NCI-H460 (cell line): ENCODE measurements at places on chromosomes 1 and 21. TPM values are rescaled to one million over a fixed set of nuclear protein-coding genes. Genes with fewer than 3 reads are reported as not detected.

DNA sequence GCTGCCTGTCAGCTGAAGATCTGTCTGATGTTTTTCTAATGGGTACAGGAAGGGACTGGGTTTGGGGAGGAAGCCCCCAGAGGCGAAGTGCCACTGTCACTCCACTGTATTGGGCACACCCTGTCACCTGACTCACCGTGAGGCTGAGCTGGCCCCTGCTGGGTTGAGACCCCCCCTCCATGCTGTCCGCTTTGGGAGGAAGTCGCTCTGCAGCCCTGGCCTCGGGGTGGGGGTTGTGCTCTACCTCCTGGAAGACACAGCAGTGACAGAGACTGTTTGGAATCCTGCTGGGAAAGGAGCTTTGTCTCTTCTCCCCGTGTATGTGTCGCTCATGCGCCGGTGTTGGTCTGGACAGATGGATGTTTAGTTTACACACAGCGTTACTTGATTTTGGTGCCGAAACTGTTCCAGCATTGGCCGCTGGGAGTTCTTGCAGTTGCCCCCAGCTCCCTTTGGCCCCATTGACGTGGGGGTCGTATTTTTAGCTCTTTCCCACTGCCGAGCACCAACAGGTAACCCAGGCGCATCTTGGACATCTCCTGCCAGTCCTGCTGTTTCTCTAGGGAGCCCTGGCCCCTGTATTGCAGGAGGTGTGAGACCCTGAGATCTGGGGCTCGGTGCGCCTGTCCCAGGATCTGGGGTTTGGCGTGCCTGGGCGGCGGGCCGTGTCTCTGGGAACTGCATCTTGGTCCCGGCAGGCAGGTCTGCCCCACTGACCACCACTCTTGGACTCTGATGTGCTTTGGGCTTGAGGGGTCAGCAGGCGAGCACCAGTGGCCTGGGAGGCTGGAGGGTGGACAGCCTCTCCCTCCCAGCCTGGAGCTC, 30.3 kb downstream of the SLX9 start:
- no peak for DNase-seq

Gene PGLYRP4
- total RNA-seq = not detected in 2 replicates

DNA sequence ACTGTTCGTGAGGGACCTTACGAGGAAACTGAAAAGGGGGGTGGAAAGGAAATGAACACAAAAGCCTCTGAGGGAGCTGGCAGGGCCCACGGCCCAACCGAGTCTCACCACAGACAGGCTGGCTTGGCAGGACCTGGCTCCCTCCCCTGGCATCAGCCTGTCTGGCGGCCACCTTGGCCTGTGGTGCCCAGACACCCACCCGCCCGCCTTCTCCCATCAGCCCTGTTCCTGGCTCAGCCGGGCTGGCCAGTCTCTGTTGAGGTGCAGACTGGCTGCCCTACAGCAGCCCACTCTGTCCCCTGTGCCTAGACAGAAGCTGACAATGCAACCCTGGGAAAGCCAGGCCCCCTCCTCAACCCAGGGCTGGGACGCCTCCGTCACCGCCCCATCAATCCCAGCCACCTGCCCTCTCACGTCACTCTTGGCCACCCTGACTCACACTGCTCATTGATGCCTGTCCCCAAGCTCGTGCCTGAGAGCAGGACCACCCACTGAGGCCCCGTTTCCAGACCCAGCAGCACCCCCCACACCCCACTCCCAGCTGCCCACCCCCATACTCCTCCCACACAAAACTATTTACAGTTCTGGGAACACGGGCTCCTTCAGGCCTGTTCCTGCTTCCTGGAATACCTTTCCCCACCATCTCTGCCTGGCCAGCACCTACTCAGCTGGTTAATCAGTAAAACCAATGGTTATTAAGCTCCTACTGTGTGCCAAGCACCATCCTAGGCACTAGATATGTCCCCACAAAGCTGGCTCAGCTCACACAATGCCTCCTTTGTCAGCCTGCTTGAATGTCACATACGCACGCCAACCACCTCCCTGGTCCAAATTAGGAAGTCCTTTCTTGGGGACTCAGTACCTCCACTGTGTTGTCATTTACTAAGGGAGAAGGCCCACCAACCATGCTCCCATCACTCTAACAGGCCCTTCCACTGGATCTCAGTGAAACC, 22.7 kb downstream of the SDC3 start:
- DNase-seq = no peak

Gene SLC37A1
- total RNA-seq = 8.9 and 10.8 TPM in 2 replicates

DNA sequence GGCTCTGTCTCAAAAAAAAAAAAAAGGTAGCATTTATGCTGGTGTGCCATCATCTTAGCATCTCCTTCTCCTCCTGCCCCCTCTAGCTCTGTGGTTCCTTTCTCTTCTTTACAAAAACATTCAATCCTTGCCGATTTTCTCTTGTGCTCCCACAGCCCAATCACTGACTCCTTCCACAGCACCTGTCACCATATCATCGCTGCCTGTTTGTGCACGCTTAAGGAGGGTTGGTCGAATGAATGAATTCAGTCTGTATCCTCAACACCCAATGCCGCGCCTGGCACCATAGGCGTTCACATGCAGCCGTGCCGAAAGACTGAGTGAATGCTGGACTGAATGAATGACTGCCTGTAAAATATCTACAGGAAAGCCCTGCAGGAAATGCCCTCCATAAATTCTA, 7.9 kb downstream of the RNU5D-1 start:
- no peak for DNase-seq

Gene PCNX2
- total RNA-seq = 19.6 and 22.8 TPM in 2 replicates

- DNase-seq = peak; percentile 81
Observed at GRCh38 chr1:159817276-159818041, 9.2 kb upstream of the SLAMF8 start.

Gene OPRD1
- total RNA-seq = not detected in 2 replicates

DNA sequence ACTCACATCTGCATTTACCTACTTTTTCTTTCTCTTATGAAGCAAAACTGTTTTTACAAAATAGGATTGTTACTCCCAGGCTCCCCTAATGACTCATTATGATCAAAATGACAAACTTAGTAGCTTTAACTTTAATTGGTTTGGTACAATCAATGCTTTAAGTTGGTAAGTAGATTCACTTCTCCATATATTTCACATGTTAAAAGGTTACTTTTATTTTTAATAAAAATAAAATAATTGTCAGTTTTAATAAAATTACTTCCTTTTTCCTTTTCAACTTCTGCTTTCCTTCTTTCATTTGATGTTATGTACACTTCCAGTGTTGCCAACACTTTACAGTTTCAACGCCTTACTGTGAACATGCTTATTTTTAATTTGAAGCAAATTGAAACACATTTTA, 477.6 kb downstream of the SETD4 start:
- DNase-seq = no peak

- no peak for DNase-seq
Observed at GRCh38 chr1:174445351-174445750, 2.4 kb upstream of the GPR52 start.

GRCh38 chr1:87147851-87148250, 180.8 kb upstream of the LMO4 start:
- DNase-seq = no peak

- no peak for DNase-seq
Observed at GRCh38 chr1:164767752-164768402, 208.9 kb downstream of the PBX1 start.

- DNase-seq = no peak
Observed at GRCh38 chr1:147542569-147542897, 1.2 kb downstream of the BCL9 start.

DNA sequence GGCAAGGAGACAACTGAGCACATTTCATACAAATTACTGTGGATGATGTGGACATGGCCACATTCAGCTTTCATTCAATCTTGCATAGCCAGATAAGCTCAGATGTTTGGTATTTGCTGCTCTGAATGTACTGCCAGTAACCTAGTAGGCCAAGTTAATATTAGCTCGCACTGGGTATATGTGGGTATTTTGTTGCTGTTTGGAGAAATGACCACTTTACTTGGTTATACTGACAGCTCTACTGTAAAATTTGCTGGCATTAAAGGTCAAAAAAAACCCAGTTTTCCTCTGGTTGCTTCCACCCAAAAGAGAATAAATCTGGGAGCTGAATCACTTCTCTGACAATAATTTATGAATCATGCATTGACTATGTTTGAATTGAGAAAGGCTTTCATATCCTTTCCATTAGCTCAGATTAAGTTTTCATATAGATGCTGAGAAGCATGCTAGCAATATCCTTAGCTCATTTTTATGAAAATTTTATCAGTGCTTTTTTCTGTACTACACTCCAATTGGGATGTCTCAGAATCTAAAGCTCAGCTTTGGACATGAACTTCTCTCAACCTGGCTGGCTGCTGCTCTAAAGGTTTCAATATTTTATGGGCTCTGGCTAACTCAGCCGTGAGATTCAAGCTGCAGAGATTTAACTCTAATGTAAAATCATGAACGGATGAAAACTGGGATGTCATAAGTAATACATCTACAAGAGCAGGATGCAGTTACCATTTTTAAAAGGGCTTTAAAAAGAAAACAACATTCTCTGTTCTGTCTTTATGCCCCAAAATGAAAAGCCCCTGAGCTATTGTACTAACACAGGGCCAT, 330.0 kb downstream of the BARHL2 start:
- DNase-seq = no peak

DNA sequence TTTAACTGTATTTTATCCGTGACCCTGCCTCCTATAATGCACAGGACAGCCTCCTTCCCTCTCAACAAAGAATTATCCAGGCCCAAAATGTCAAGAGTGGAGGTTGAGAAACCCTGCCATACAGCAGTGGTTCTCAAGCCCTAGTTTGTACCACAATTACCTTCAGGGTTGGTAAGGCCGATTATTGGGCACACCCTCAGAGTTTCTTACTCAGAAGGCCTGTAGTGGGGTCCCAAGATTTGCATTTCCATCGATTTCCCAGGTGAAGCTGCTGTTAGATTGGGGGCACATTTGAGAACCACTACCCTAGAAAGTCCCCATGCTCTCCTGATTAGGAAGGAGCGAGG, 400 bp upstream of the PGBD2 start:
- no peak for DNase-seq

Gene TP73
- 0.07 and 0.17 TPM in 2 replicates for total RNA-seq

Gene CTH
- total RNA-seq = 56.0 and 62.7 TPM in 2 replicates

- no peak for DNase-seq
Observed at GRCh38 chr1:72601035-72601674, 318.8 kb upstream of the NEGR1 start.

DNA sequence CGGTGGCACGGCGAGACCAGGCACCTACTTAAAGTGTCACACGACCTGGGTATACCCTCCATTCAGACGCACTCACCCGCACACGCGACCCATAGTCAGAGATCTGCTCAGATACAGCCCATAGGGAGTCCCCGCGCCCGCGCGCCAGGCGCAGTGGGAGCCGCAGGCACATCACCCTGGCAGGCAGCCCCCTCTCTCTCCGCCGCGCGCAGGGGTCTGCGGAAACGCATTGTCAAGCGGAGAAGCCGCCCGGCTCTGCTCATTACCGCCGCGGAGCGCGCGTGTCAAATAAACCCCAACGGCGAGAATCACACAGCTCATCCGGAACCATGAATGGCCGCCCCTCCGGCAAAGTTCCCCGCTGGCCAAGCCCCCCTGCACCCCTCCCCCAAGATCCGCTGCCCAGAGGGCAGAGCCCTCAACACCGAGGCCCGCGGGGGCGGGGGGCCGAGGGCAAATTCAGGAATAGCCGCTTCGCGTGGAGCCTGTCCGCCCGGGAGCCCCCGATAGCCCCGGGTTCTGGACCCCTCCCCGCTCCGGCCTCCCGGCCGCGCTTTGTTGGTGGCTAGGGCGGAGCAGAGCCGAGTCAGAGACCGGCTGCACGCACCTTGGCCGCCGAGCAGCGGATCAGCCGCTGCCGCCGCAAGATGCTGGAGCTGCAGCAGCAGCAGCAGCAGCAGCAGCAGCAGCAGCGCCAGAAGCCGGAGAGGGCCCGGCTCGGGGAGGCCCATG, 522 bp downstream of the LRP8 start:
- no peak for DNase-seq

GRCh38 chr1:15755646-15756040, 3.0 kb upstream of the FBLIM1 start:
- no peak for DNase-seq

Gene MKNK1
- total RNA-seq = 9.8 and 11.3 TPM in 2 replicates

- no peak for DNase-seq
Observed at GRCh38 chr1:226407199-226407496, 745 bp downstream of the PARP1 start.

GRCh38 chr21:33042812-33043211, 17.1 kb downstream of the OLIG2 start:
- DNase-seq = no peak
